ENCODE measurements at places on chromosomes 16 and 17.

DNA sequence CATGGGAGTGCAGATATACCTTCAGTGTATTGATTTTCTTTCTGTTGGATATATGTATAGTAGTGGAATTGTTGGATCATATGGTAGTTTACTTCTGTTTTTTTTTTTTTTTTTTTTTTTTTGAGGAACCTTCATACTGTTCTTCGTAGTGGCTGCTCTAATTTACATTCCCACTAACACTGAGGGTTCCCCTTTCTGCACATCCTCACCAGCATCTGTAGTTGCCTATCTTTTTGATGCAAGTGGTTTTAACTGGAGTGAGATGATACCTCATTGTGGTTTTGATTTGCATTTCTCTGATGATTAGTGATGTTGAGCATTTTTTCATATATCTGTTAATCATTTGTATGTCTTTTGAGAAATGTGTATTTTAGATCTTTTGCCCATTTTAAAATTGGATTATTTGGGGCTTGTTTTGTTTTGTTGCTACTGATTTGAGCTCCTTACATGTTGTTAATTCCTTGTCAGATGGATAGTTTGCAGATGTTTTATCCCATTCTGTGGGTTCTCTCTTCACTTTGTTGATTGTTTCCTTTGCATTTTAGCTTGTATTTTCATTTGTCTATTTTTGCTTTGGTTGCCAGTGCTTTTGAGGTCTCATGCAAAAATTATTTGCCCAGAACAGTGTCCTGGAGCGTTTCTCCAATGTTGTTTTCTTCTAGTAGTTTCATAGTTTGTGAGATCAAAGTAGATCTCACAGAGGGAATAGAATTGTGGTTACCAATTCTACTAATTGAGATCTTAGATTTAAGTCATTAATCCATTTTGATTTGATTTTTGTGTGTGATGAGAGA is 25.0 kb upstream of the BCAS3 start:
- DNase-seq: no peak

DNA sequence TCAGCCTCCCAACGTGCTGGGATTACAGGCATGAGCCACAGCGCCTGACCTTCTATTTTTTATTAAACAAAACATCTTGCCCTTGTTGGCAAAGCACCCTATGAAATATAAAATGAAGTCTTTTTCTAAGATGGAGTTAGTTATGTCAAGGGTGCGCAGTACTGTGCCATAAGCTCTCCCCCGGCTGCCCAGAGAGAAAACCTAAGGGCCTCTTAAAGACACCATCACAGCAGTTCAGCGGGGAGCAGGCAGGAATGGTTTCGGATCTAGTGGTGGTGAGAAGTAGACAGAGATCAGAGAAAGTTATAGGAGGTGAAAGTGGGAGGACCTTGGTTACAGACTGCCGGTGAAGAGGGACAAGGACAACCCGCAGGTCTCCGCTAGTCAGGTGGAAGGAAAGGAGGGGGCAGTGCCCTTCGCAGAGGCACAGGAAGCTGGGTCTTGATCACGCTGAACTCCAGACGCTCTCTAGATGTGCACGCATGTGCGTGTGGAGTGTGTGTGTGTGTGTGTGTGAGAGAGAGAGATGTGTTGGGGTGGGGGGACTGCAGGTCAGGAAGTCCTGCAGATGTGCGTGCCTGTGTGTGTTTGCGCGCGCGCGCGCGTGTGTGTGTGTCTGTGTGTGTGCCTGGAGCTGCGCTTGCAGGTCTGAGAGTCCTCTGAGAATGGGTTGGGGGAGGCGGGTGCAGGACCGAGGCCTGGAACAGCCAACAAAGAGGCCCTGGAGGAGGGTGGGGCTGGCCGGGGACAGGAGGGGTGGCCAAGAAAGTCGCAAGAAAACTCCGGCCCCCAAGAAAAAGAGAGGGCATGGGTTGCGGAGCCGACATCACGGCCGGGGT is 748 bp upstream of the CMTM3 start:
- peak; percentile 63 for DNase-seq

DNA sequence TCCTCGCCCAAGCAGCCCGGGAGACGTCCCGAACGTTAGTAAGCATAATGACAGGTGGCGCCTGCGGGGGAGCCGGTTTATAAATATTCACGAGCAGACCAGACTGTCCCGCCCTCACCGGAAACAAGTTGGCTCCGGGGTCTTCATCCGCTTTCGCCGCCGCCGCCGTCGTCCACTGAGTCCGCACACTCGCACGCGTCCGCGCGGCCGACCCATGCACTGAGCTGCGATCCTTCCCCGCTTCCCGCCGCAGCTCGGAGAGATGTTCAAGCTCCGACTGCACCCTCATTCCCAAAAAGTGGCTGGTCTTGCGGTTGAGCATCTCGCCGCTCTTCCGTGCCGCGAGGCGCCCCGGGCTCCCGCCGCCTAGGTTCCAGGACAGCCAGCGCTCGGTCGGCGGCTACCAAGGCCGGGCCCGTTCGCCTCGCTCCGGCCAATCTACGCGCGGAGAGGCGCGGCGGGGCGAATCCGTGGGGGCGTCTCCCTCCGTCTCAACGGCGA is 385 bp downstream of the CFAP119 start:
- DNase-seq: no peak

GRCh38 chr17:64128787-64129514 is 993 bp downstream of the ERN1 start:
- peak; percentile 63 for DNase-seq

DNA sequence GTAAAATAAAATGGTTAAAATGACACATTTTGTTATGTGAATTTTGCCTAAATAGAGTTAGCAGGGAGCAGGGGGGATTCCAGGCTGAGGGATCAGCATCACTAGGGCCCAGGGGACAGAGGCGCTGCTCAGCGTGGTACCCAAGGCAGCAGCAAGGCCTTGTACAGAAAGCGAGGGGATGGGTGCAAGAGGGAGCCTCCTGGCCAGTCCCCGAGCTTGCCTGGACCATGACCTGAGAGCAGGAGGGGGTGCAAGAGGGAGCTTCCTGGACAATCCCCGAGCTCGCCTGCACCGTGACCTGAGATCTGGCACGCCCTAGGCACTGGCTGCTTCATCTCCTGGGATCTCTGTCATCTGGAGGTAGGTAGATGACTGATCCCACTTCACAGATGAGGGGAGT is 17.3 kb upstream of the JPH3 start:
- no peak for DNase-seq

GRCh38 chr16:912322-912683 is 58.5 kb downstream of the LMF1 start:
- no peak for DNase-seq

- DNase-seq: no peak
Observed at GRCh38 chr16:89077076-89077475, 16.6 kb upstream of the ACSF3 start.

- DNase-seq: no peak
Observed at GRCh38 chr16:1265090-1265630, 9.3 kb downstream of the TPSD1 start.

DNA sequence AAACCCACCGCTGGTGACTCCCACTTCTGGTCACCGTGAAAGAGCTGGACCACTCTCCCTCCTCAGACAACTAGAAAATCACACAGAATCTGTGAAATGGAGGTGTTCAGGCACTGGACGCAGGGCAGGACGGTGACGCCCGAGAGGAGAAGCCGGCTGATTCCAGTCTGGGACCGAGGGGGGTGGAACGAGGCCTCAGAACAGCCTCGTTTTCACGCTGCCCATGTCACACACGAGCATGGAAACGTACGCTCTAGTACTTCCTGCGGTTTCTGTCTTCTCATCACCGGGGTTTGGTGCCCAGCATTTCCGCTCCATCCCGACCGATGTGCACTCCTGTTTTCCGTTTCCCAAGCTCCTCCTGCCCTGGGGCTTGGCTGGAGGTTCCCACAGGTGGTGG is 101.8 kb upstream of the METRNL start:
- no peak for DNase-seq

DNA sequence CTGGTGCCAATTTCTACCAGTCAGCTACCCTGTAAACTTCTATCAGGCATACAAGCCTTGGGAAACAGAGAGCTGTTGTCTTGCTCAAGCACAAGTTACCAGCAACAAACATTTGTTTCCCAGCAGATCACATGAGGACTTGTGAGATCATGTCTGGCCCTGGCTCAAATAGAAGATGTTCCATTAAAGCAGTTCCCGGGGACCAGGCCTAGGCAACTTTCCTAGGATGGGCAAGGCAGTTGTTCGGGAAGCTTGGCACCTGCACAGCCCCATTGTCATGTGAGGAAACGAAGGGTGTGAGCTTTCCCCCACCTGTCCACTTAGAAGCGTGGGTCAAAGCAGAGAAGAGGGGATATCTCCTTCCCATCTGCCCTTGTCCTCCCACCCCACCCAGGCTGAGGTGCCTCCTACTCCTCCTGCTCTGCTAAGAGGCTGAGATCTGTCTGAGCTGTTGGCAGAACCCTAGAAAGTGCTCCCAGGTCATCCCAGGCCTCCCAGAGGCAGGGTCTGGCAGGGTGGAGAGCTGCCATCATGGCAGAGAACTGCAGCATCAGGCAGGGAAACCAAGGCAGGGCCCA is 11.2 kb upstream of the SLC47A2 start:
- no peak for DNase-seq

- no peak for DNase-seq
Observed at GRCh38 chr17:16969931-16970906, 1.7 kb downstream of the TNFRSF13B start.

- no peak for DNase-seq
Observed at GRCh38 chr16:77705351-77705750, 17.0 kb upstream of the NUDT7 start.

DNA sequence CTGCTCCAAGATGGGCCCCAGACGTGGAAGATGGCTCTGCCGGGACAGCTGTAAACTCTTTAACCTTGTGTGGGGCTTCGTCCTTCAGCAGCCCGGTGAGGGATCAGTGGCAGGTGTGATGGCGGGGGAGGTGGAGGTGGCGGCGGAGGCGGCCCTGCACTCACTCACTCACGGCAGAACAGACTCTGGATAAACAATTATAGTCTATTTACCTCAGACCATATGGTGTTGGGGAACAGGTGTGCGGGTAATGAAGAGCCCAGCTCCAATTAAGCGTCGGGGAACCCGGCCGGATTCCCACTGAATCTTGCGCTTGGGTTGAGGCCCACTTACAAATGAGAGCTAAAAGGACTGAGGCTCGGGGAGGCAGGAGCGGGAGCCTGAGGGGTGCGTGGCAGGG is 104.3 kb upstream of the SDK2 start:
- no peak for DNase-seq

DNA sequence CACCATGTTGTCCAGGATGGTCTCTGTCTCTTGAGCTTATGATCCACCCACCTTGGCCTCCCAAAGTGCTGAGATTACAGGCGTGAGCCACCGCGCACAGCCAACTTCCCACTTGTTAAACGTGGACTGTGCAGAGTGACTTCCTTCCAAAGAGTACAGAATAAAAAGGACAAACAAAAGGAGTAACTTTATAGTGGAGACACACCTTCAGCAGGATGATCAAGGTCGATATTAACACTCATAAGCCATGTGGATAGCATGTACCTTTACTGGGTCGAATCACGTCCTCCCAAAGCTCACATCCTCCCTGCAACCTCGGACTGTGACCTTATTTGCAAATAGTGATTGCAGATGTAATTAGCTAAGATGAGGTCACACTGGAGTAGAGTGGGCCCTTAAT is 10.1 kb upstream of the ZFP1 start:
- peak; percentile 52 for DNase-seq

DNA sequence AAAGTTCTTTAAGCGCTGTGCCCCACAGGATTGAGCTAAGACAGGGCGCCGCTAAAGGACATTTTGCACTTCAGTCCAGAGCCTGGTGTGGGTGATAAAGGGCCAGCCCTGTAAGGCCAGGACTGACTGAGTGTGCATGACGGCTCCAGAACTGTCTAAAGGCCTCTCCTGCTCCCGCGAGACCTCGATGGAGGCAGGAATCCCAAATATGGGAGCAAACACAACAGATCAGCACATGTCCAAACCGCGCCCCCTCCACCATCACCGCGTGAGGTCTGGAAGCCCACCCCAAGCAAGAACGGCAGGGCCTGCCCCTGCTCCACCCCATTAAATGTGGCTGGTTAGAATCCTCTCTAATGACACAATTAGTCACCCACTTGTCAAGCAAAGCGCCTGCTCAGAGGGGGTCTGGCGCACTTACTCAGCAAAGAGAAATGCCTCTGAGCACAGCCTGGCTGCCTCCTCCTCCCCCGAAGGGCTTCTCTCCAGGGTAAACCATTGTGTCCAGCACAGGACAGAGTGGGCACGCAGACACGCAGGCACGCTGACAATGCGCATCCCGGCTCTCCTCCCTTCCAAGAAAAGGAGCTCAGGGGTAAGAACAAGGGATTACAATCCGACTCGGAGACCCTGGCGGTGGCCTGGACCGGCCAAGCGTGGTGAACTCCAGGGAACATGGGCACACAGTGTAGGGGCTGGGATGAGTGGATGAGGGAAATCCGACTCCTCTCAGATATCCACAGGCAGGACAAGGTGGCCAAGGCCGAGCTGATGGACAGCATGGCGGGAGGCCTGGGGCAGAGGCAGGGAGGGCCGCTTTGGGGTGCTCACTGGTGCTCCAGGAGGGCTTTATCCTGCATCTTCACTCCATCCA is 1.5 kb downstream of the MXRA7 start:
- peak; percentile 73 for DNase-seq

GRCh38 chr16:56530872-56531271 is 11.0 kb upstream of the BBS2 start:
- DNase-seq: no peak

DNA sequence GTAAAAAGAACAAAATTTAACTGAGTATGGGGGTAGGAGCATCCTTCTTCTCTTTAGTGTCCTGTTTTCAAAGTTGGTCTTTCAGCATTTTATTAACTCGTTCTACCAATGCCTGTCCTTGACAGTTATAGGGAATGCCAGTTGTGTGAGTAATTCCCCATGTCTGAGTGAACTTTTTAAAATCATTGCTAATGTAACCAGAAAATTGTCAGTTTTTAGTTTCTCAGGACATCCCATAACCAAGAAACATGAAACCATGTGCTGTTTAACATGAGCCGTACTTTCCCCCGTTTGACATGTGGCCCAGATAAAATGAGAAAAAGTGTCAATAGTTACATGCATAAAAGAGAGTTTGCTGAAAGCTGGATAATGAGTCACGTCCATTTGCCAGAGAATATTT is 71.4 kb upstream of the ARL4D start:
- no peak for DNase-seq

- no peak for DNase-seq
Observed at GRCh38 chr17:82085031-82085861, 12.8 kb downstream of the FASN start.
